ENCODE measurements at places on chromosomes 3 and 15. TPM values are rescaled to one million over a fixed set of nuclear protein-coding genes. Genes with fewer than 3 reads are reported as not detected.

The ZBTB20 gene
- polyA plus RNA-seq: 17.1 TPM

The GP5 gene
- not detected for polyA plus RNA-seq

The NRROS gene
- polyA plus RNA-seq: not detected

The PLXND1 gene
- 0.83 TPM for polyA plus RNA-seq

The PCSK6 gene
- polyA plus RNA-seq: 13.5 TPM

The C3orf80 gene
- 11.7 TPM for polyA plus RNA-seq

The SLC22A13 gene
- not detected for polyA plus RNA-seq

The HPS3 gene
- 18.3 TPM for polyA plus RNA-seq

The BSN gene
- 1.5 TPM for polyA plus RNA-seq

The ZNF619 gene
- 0.62 TPM for polyA plus RNA-seq

The GATM gene
- polyA plus RNA-seq: 23.8 TPM

All from Purkinje cell (primary cell).